Regular cardiac myocyte (primary cell): ENCODE measurements at places on chromosomes 13 and 19. TPM values are rescaled to one million over a fixed set of nuclear protein-coding genes. Genes with fewer than 3 reads are reported as not detected.

The FUT2 gene
- total RNA-seq, result not detected in 2 replicates

The DPRX gene
- total RNA-seq, result not detected in 2 replicates

The ZNF536 gene
- total RNA-seq, result not detected in 2 replicates

The NANOS3 gene
- not detected in 2 replicates for total RNA-seq

The MBD3L2 gene
- total RNA-seq, result not detected in 2 replicates

The WDFY2 gene
- total RNA-seq, result 8.2 and 11.9 TPM in 2 replicates

The CRLF1 gene
- 19.7 TPM in 2 replicates for total RNA-seq

The RNF17 gene
- total RNA-seq, result 0.28 TPM in 1 of 2 replicates, not detected in the other

The PRODH2 gene
- not detected in 2 replicates for total RNA-seq

The ANGPTL4 gene
- 26.1 and 132 TPM in 2 replicates for total RNA-seq

The KLF5 gene
- total RNA-seq, result 1.3 and 1.4 TPM in 2 replicates

The CRYL1 gene
- 19.2 and 22.6 TPM in 2 replicates for total RNA-seq

The SIGLEC5 gene
- total RNA-seq, result not detected in 2 replicates

The CD22 gene
- 0.96 and 1.7 TPM in 2 replicates for total RNA-seq

The ZNF43 gene
- total RNA-seq, result 4.8 and 5.6 TPM in 2 replicates

The LHFPL6 gene
- 59.8 and 159 TPM in 2 replicates for total RNA-seq

The SUGT1 gene
- 55.5 and 95.9 TPM in 2 replicates for total RNA-seq

The CEACAM5 gene
- not detected in 2 replicates for total RNA-seq

The CD209 gene
- total RNA-seq, result not detected in 2 replicates

The LGALS14 gene
- not detected in 2 replicates for total RNA-seq

The TNFRSF19 gene
- total RNA-seq, result 3.1 and 6.2 TPM in 2 replicates

The CFAP97D2 gene
- not detected in 2 replicates for total RNA-seq

The ZNF723 gene
- total RNA-seq, result not detected in 2 replicates

The FXYD3 gene
- 0.38 TPM in 1 of 2 replicates, not detected in the other for total RNA-seq

The LMO7 gene
- 322 and 365 TPM in 2 replicates for total RNA-seq

The CCNA1 gene
- 11.3 and 12.8 TPM in 2 replicates for total RNA-seq

The UHRF1 gene
- 7.0 and 175 TPM in 2 replicates for total RNA-seq

The CCDC70 gene
- not detected in 2 replicates for total RNA-seq

The C3 gene
- 16.5 and 105 TPM in 2 replicates for total RNA-seq

The KCNN1 gene
- total RNA-seq, result under 0.01 TPM in 1 of 2 replicates, not detected in the other

The LIM2 gene
- total RNA-seq, result not detected in 2 replicates

The VAV1 gene
- total RNA-seq, result under 0.01 TPM in 1 of 2 replicates, not detected in the other

The LMTK3 gene
- not detected in 2 replicates for total RNA-seq

The CADM4 gene
- 4.2 and 6.8 TPM in 2 replicates for total RNA-seq

The CDC42EP5 gene
- 5.2 and 15.8 TPM in 2 replicates for total RNA-seq

The URAD gene
- total RNA-seq, result not detected in 2 replicates

The KIR2DL3 gene
- total RNA-seq, result not detected in 2 replicates

The DACT3 gene
- 2.9 and 5.9 TPM in 2 replicates for total RNA-seq

The RGCC gene
- total RNA-seq, result 1.3 and 2.3 TPM in 2 replicates

The IGSF23 gene
- 0.19 and 0.28 TPM in 2 replicates for total RNA-seq

The PALM gene
- total RNA-seq, result 3.8 and 13.8 TPM in 2 replicates

The PCDH17 gene
- total RNA-seq, result 2.8 and 9.4 TPM in 2 replicates

The ZNF600 gene
- 3.4 and 4.2 TPM in 2 replicates for total RNA-seq

The NKPD1 gene
- under 0.01 and 0.56 TPM in 2 replicates for total RNA-seq

The CEACAM20 gene
- not detected in 2 replicates for total RNA-seq

The TTC9B gene
- total RNA-seq, result not detected in 2 replicates

The CALR3 gene
- total RNA-seq, result 0.28 TPM in 1 of 2 replicates, not detected in the other

The OR1M1 gene
- not detected in 2 replicates for total RNA-seq

The ZNF415 gene
- 5.8 and 11.0 TPM in 2 replicates for total RNA-seq

The PRDX2 gene
- total RNA-seq, result 184 and 196 TPM in 2 replicates

The ZNF177 gene
- 0.77 and 1.7 TPM in 2 replicates for total RNA-seq

The OVOL3 gene
- total RNA-seq, result not detected in 2 replicates

The SIGLEC12 gene
- not detected in 2 replicates for total RNA-seq

The GRIN3B gene
- under 0.01 TPM in 2 replicates for total RNA-seq

The ITM2B gene
- total RNA-seq, result 76.1 and 271 TPM in 2 replicates
